ENCODE measurements at places on chromosomes 7 and 10.
A peak's percentile ranks its signal among the peaks of the same experiment; 100 is the strongest.

DNA sequence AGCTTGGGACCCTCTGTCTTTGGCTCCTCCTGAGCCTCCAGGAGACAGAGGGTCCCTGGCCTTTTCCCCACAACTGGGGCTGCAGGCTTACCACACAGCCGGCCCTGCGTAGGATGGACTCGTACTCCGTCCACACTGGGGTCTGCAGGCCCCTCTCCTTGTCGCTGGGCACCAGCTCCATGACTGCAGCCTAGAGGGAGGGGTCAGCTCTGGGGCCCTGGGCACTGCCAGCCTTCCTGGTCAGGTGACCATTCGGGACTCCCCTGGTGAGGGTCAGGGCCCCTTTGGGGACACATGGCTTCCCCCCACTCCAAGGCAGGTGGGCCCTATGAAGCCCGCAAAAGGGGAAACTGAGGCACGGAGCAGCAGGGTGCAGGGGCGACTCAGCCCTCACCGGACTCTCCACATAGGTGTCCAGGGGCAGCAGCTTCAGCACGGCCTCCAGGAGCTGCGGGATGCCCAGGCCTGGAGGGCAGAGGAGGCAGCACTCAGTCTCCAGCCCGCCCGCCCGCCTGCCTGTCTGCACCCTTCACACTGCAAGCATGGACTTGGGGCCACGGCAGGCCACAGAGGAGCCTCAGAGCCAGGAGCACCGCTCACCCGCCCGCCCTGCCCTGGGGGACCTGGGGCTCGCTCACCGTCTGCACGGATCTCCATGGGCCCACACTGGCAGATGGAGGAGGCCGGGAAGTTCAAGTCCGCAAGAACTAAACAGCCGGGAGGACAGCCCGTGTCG is 1.1 kb downstream of the FUOM start:
- no peak for DNase-seq

DNA sequence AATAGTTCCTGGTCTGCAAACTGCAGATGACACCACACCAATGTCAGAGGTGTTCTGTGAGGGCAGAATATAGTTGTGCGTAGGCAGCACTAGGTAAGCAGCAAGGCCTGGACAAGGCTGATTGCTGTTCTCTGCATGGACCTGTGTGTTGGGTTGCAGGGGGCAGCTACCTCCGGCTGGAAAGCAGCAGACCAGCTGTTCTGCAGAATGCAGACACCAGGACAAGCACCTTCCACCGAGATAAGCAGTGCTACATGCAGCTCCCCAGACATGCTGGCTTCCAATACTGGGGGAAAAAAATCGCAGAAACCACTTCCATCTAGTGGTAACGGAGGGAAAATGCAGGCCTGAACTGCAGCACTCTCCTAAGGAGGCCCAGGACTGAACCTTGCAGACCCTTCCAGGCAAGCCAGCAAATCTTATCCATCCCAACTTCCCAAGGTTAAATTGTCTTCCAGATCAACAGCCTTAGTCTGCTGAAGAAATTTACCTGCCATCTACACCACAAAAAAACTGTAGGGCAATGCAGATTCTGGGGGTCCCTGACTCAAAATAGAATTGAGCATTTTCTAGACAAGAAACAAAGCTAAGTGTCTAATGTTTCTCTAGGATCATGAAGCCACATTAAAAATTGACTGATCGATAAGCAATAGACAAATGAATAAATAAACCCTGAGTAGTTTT is 50.5 kb upstream of the COBL start:
- DNase-seq: peak; percentile 77

DNA sequence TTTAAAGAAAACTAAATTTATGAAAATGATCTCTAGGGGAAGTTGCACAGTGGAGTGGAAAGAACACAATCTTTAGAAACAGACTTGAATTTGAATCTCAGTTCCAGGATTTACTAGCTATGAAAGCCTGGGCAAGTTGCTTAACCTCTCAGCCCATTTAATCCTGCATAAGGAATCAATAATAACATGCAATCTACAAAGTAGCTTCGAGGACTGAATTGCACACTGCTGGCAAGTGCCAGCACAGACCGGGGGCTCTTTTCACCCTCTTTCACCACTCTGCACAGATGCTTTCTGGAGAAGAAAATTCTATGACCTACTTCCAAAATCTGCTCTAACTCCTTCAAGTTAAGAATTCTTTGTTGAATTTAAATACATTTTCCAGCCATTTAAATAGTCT is 63.4 kb upstream of the ANK3 start:
- DNase-seq: no peak

DNA sequence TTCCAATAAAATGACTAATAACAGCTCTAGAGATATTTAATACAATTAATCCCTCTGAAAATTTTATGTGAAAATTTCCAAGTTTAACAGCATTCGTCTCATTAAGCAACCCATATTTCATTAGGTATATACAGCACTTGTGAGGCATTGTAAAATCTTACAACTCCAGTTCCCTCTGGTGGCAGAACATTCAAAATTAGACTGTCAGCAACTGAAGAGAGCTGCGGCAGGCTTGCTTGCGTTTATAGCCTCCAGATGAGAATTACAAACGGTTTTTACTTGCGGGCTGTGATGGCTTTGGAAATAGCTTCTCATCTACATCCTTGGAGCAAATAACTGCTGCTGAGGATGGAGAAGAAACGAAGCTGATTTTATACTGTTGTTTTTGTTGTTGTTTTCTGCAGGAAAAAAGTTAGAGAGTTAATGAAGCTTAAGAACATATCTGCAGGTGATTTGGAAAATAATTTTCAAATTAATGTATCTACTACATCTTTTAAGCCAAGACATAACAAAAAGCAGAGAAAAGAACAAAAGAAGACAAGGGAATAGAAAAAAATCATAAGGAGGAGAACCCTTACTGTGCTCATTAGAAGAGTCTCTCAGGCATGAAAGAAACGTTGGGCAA is 171.3 kb downstream of the MAGI2 start:
- peak; percentile 58 for DNase-seq

GRCh38 chr7:40604601-40605438 is 470.0 kb downstream of the SUGCT start:
- peak; percentile 3 for DNase-seq

- DNase-seq: no peak
These were observed 2.1 kb upstream of the ZMIZ1 start for GRCh38 chr10:79066411-79067240.

- no peak for DNase-seq
These were observed 42.6 kb upstream of the ZC3HAV1 start for GRCh38 chr7:139152149-139152548.

GRCh38 chr10:96130326-96130995 is 364 bp downstream of the ZNF518A start:
- peak; percentile 65 for DNase-seq

DNA sequence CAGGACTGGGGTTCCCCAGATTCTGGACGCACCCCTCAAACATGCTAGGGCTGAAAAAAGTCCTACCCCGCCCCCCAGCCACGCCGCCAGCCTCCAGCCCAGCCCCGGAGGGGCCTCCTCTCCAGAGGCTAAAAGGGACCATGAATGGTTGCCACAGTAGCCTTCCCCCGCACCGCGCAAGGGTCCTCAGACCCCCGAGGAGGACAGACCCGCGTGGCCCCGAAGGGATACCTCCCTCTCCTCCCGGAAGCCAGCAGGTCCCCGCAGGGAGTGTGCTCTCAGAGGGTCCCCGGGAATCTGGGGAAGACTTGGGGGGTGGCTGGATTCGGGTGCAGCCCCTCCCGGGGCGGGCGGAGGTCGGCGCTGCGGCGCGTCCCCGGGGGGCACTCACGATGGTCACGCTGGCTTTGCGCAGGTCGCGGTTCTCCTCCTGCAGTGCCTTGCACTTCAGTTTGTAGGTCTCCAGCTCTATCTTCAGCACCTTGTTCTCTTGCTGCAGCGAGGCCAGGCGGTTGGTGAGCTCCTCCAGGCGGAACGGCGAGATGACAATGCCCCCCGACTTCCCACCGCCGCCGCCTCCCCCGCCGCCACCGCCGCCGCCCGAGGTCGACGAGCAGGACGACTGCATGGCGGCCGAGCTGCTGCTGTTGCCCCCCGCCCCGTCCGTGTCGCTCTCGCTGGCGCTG is 482 bp downstream of the CCDC6 start:
- DNase-seq: no peak

GRCh38 chr10:112677689-112678088 is 230.7 kb downstream of the VTI1A start:
- no peak for DNase-seq

- DNase-seq: no peak
These were observed 381.2 kb upstream of the SORCS1 start for GRCh38 chr10:107545717-107546116.

GRCh38 chr10:60985951-60986350 is 42.0 kb upstream of the RHOBTB1 start:
- DNase-seq: no peak

DNA sequence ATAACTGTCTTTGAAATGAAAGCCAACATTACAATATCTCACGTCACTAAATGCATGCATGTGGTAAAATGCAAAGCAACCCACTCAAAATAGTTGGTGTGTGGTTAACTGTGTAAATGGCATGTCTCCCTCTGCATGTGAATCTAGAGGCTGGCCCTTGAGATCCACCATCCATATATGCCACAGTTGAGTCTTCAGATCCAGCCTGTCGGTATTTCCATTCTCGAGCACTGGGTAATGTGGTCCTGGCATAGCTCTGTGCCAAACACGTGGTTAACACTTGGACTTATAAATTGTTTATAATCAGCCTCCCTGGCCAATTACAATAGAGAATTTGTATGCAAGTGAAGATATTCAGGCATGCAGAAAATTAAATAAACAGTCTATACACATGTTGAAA is 90.3 kb downstream of the LYZL1 start:
- DNase-seq: no peak

DNA sequence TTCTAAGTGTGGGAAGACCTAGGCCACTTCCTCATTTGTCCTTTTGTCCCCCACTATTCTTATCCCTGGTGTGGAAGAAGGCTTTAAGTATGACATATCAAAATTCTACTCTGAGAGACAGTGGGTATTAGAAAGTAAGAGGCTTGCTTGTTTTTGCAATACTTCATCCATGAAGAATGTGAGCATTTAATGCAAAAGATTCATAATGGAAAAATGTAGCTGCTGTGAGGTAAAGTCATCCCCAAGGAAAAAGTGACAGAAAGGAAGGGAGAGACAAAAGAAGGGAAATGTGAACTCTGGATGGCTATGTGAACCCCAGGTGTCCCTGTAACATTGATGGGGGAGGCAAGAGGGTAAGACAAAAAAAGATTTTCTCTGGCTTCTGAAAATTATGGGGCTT is 607.5 kb downstream of the SORCS1 start:
- DNase-seq: no peak

DNA sequence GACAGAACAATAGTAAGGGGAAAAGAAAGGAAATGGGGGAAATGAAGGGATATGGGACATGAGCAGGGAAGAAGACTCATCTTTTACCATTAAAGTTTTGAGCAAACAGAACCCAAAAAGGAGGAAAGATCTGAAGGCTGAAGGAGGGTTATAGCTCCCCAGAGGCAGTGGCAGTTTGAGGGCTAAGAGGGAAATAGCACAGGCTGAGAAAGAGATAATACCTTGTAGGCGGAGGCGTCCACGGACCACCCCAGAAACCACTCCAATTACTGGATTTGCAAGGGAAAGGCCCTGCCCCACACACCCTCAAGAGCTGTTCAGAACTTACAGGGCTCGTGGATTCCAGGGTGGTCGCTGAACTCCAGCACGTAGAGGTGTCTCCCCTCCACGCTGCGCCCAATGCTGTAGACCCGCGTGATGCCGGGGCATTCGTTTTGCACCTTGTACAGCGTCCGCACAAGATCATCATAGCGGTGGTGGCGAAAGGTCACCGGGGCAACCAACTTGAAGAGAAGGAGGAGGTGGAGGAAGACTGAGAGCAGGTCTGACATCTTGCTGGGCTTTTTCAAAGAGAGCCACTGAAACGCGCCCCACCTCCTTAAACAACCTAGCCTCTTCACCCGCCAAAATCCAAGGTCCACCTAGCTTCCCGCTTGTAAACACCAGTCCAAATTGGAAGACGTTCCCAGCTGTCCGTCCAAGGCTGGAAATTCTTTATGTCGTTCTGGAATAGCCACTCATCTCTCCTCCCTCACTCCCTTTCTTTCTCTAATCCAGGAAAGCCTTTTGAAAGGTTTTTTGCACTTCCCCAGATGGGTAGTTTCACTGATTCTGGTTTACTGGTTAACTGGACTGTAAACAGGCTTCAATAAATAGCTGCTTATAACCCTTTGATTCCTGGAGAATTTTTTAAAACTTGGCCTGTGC is at the start of gene CPN1:
TSS of gene CPN1 (minus strand) at position 795 of the 927 bp plus-strand sequence. CDS start at position 551, 244 bp downstream.
- DNase-seq: no peak

GRCh38 chr7:467856-468545 is 51.6 kb downstream of the PDGFA start:
- no peak for DNase-seq

DNA sequence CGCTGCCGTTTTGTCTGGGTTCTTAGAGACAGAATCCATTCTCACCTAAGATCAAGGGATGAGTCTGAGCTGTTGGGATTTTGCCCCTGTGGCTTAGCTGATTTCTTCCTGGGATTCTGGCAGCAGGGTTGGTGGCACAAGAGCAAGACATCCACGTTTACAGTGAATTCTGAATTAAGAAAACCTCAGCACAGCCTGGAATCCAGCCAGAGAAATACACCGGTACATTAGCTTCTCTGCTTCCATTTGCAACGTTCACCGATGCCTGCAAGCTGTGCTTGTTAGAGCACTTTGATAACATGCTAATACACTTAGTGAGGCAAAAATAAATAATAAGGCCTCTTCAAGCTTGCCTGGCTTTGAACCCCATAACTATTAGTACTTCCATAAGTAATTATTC is 569.8 kb downstream of the CALN1 start:
- DNase-seq: peak; percentile 69

- DNase-seq: no peak
These were observed 51.6 kb downstream of the CYCS start for GRCh38 chr7:25073451-25073850.

- no peak for DNase-seq
These were observed 157.4 kb downstream of the ST7 start for GRCh38 chr7:117110480-117111315.

DNA sequence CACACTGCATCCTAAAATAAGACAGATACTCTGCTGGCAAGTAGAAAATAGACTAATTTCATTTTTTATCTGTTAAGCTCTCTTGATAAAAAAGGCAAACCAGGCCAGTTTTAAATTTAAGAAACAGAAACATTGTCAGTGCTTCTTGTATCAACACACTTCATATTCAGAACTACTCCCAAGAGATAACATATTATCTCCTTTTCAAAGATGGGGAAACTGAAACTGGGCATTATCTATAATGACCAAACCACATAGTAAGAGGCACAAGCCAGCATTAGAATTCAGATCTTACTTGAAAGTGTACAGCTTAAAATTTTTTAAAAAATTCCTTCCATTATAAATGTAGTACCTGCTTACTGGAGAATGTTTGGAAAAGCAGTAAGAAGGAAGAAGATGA is 14.7 kb downstream of the SRI start:
- no peak for DNase-seq
